ENCODE measurements at places on chromosomes 6 and 20. TPM values are rescaled to one million over a fixed set of nuclear protein-coding genes. Genes with fewer than 3 reads are reported as not detected.

- no peak overlapping the region for H3K4me3 ChIP-seq
Measured at GRCh38 chr6:137641474-137642077, 147.4 kb upstream of the OLIG3 start.

DNA sequence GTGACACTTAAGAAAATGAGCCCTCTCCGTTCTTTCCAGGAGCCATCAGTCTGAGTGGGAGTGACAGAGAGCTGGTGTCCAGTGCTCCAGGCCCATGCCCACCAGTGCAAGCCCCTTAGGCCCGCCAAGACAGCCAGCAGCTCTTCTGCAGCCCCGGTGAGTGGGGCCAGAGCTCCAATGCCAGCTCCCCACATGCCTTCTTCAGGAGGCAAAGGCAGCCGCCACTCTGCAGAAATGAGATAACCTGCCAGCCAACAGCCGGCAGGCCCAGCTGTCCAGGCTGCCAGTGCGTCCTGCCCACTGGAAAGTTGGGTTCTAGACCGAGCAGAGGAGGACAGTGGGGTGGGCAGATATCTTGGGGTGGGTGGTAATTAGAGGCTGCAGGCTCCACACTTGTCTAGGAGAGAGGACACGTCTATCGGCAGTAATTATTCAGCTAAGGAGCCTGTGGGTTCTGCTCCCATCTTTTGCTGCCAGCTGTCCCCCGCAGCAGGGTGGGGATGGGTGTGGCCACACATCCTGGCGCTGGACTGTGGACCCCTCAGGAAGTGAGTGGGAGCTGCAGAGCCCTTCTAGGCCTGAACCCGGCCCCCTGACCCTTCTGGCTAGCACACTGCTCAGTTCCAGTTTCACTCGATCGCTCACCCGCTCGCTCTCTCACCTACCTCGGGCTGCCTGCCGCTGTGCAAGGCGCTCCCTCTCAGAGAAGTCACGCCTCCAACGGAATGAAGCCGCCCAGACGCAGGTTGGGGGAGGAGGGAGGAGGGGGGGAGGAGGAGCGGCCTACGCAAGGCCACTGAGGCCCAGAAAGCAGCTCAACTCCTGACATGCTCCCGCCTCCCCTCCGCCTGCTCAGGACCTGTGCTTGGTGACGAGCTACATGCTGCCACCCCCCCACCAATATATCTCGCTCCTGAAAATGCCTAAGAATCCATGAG, 3.6 kb downstream of the GRM4 start:
- H3K4me1 ChIP-seq, result peaks cover 29% of the 10 kb centered on the region
- H3K27ac ChIP-seq, result no peak overlapping the region
- H3K4me3 ChIP-seq, result no peak overlapping the region
- H3K27me3 ChIP-seq, result peaks cover 16% of the 10 kb centered on the region
- DNase-seq, result no peak

Gene CNBD2
- total RNA-seq, result 2.3 TPM

DNA sequence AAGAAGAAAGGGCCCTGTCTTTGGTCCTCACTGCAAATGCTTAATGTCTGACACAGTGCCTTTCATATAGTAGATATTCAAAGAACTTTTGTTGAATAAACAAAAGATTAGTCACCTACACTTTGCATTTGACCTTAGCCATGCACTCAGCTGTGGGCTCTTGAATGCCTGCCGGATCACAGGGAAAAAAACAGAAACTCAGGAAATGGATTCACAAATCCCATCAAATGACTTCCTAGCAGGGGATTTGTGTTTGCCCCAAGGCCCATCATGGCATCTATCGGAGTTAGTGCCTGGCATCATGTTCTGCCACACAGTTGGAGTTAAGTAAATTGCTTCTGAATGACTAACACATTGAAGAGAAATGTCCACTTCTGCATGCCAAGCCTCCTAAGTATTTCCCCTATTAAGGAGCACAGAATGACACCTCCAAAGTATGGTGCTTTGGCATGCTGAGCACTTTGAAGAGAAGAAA, 72.3 kb upstream of the DST start:
- no peak for DNase-seq
- H3K36me3 ChIP-seq, result no peaks in the 10 kb centered on the region
- no peaks in the 10 kb centered on the region for H3K27me3 ChIP-seq
- peak overlapping the region; percentile 72 for H3K27ac ChIP-seq
- H3K4me1 ChIP-seq, result peaks cover 5% of the 10 kb centered on the region

- no peaks in the 10 kb centered on the region for H3K27me3 ChIP-seq
- H3K4me3 ChIP-seq, result no peak overlapping the region
- H3K27ac ChIP-seq, result peak overlapping the region; percentile 71
- no peaks in the 10 kb centered on the region for H3K36me3 ChIP-seq
- peaks cover 19% of the 10 kb centered on the region for H3K4me1 ChIP-seq
Measured at GRCh38 chr20:25310921-25311728, 63.2 kb downstream of the PYGB start.

DNA sequence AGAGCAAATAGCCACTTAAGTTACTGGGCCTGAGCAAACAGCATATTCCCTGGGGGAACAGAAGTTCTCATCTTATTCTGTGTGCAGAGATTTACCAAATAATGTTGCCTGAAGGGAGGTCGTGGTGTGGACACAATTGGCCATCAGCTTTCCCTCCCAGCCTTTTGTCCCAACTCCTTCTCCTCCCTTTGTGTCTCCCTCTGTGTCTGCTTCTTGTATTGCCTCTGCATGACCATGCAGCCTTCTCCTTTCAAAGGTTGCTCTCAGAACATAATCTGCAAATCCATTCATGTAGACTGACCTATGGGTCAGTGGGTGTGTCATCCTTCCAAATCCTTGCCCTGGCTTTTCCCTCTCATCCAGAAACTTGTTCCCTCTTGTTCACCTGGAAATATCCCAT, 150.3 kb upstream of the INSM1 start:
- no peak overlapping the region for H3K27ac ChIP-seq
- H3K4me3 ChIP-seq, result no peak overlapping the region
- DNase-seq, result no peak
- no peaks in the 10 kb centered on the region for H3K27me3 ChIP-seq

DNA sequence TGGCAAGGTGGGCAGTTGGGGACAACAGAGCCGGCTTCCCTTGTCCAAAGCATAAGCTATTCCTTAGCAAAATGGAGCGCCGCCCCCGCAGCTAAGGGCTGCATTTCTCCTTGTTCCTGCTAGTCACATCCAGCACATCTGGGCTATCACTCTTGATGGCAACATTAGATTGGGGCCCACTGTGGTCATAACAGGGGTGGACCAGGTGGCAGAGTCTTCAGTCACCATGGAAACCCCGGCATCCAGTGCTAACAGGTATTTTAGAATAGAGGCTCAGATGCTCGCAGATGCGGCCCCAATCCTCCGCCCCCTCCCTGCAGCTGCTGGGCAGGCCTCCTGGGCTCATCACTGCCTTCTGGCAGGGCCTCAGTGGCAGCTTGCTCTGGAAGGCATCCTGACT, 168.2 kb upstream of the PROKR2 start:
- no peak overlapping the region for H3K4me3 ChIP-seq
- H3K27me3 ChIP-seq, result no peaks in the 10 kb centered on the region
- H3K36me3 ChIP-seq, result no peaks in the 10 kb centered on the region

- no peaks in the 10 kb centered on the region for H3K4me1 ChIP-seq
- H3K4me3 ChIP-seq, result no peak overlapping the region
- peaks cover 16% of the 10 kb centered on the region for H3K36me3 ChIP-seq
- H3K27ac ChIP-seq, result no peak overlapping the region
- no peak for DNase-seq
Measured at GRCh38 chr20:44938637-44939036, 21.6 kb downstream of the TOMM34 start.

DNA sequence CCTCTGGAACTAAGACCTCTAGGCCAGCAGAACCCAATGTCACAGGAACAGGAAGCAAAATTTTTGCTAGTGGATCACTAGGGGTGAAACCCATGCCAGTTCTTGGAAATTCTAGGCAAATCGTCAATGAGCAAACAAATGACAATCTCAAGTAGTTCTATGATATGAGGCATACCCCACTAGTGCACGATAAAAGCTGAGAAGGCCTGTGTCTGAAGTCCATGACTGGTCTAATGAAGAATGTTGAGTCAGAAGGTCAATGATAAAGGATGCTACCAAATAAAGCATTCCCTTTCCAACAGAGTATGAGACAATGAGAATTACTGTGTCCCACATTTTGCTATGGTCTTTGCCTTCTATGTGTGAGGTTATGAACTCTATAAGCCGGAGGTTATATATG, 149.4 kb upstream of the NOX3 start:
- no peak for DNase-seq
- no peak overlapping the region for H3K4me3 ChIP-seq
- no peak overlapping the region for H3K27ac ChIP-seq
- H3K4me1 ChIP-seq, result no peaks in the 10 kb centered on the region
- no peaks in the 10 kb centered on the region for H3K36me3 ChIP-seq

Gene PRR18
- 1.2 TPM for total RNA-seq

GRCh38 chr20:46930640-46931339, 36.1 kb downstream of the EYA2 start:
- no peak overlapping the region for H3K27ac ChIP-seq
- no peaks in the 10 kb centered on the region for H3K4me1 ChIP-seq
- no peak overlapping the region for H3K4me3 ChIP-seq
- no peak for DNase-seq
- no peaks in the 10 kb centered on the region for H3K36me3 ChIP-seq
- no peaks in the 10 kb centered on the region for H3K27me3 ChIP-seq

DNA sequence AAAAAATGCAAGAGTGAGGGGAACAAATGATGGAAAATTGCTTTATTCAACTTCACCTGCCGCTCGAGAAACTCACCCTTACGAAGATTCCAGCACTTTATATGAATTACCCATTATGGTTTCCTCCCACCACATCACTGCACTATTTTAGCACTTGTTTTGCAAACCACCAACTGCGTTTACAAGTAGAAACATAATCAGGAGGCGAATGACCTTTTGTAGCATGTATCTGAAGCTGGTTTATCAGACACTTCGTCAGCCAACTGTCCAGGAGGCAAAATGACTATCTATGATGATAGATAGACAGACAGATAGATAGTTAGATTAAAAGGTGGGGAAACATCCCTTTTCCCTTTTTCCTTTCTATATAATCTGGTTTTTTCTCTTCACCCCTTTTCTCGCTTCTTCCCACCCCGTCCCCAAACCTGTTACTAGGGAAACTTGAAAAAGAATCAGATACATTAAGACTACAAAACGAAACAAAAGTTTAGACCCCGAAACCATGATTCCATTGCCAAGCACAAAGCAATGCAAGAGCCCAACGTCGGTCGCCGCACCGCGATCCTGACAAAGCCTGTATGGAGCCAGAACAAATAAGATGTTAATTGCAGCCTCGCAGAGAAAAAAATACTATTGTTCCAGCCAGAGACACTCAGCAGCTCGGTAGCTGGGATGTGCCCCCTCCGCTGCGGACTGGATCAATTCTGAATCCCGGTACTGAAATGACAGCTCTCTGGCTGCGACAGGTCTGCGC, 933 bp upstream of the ADGRB3 start:
- peaks cover 14% of the 10 kb centered on the region for H3K27me3 ChIP-seq
- no peak overlapping the region for H3K27ac ChIP-seq
- peaks cover 17% of the 10 kb centered on the region for H3K4me1 ChIP-seq
- peak overlapping the region; percentile 61 for H3K4me3 ChIP-seq
- DNase-seq, result no peak

DNA sequence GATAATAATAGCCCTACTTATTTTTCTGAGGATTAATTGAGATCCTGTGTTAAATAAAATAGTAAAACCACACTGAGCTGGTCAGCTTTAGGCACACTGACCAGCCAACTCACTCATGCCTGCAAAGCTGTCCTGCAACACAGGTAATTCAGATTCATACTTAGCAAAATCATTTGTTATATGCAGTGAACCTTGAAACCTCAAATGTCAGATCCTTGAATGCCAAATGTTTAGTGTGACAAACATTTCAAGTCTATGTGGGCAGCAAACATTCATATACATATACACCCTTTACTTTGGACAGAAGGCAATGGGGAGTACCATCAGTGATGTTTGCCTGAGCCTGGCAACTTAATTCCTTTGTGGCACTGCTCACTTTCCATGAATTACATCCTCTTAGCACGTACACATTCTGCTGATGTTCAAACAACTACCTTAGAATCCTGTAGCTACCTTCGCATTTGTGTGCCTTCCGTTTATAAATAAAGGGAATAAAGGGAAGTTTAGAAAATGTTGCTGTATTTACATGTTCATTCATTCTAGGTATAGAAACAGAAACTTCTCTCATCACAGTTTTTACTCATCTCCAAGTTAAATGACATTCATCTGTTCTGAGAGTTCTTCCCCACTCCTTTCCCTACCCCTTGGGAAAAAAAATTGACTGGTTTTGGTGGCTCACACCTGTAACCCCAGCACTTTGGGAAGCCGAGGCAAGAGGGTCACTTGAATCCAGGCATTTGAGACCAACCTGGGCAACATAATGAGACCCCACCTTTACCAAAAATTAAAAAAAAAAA, 140.8 kb downstream of the ZFAND3 start:
- no peak for DNase-seq
- H3K36me3 ChIP-seq, result no peaks in the 10 kb centered on the region
- H3K4me3 ChIP-seq, result no peak overlapping the region
- H3K4me1 ChIP-seq, result peaks cover 7% of the 10 kb centered on the region

GRCh38 chr6:39555136-39555535, 170.1 kb downstream of the KIF6 start:
- peaks cover 6% of the 10 kb centered on the region for H3K4me1 ChIP-seq
- no peaks in the 10 kb centered on the region for H3K27me3 ChIP-seq
- H3K4me3 ChIP-seq, result no peak overlapping the region
- H3K36me3 ChIP-seq, result no peaks in the 10 kb centered on the region

Gene GHRH
- not detected for total RNA-seq

Gene CLPSL1
- not detected for total RNA-seq

Gene CST2
- not detected for total RNA-seq

- H3K36me3 ChIP-seq, result no peaks in the 10 kb centered on the region
- H3K27me3 ChIP-seq, result no peaks in the 10 kb centered on the region
- H3K4me1 ChIP-seq, result no peaks in the 10 kb centered on the region
Measured at GRCh38 chr6:155887421-155887820, 431.8 kb upstream of the NOX3 start.

- peak overlapping the region; percentile 94 for H3K4me3 ChIP-seq
- peaks cover 13% of the 10 kb centered on the region for H3K4me1 ChIP-seq
- H3K27ac ChIP-seq, result peak overlapping the region; percentile 93
- no peaks in the 10 kb centered on the region for H3K36me3 ChIP-seq
- no peaks in the 10 kb centered on the region for H3K27me3 ChIP-seq
- no peak for DNase-seq
Measured at GRCh38 chr6:157380458-157380778, 572 bp upstream of the ZDHHC14 start.

DNA sequence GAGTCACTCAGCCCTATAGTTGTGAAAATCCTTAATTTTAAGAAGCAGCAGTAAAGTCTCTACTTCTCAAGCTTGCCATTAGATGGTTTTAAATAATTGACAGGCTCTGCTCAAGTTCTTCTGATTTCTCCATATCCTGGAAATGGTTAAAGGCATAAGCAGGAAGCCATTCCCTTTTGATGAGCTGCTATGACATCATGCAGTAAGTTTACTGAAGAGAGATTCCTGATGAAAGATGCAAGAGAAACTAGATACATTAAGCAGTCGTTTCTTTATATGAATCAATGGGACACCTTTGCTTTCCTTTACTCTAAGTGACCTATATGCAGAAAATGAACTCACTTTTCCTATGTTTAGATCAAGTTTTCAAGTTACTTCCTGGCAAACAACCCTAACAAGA, 9.8 kb downstream of the POPDC3 start:
- H3K4me1 ChIP-seq, result no peaks in the 10 kb centered on the region
- H3K27ac ChIP-seq, result no peak overlapping the region
- H3K4me3 ChIP-seq, result no peak overlapping the region

GRCh38 chr6:9159051-9159450, 723.7 kb upstream of the SLC35B3 start:
- no peak overlapping the region for H3K27ac ChIP-seq
- H3K36me3 ChIP-seq, result no peaks in the 10 kb centered on the region
- DNase-seq, result no peak
- no peaks in the 10 kb centered on the region for H3K27me3 ChIP-seq
- H3K4me3 ChIP-seq, result no peak overlapping the region
